Effector memory CD4-positive, alpha-beta T cell (primary cell): ENCODE measurements at places on chromosomes 12 and 14.
A peak's percentile ranks its signal among the peaks of the same experiment; 100 is the strongest.

GRCh38 chr12:31002361-31002725, 71.3 kb upstream of the DDX11 start:
- no peak for DNase-seq

- no peak for DNase-seq
Measured at GRCh38 chr12:86666316-86666715, 410.1 kb upstream of the MGAT4C start.

DNA sequence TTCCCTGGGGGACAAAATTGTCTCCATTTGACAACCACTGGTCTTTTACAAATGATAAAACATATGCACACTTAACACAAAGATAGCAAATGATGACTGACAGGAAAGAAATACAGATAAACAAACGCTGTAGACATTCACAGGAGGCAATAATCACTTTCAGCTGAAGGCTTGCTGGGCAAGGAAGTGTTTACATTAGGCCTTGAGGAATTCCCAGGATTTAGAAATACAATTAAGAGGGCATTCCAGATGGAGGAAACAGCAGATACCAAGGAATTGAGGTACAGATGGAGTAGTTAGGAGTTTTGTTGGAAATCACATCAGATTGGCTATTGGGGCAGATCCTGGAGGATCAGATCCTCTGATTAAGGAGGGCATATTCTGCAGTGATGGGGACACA, 93.9 kb downstream of the DYRK2 start:
- no peak for DNase-seq

GRCh38 chr14:100406505-100407131, 83.5 kb downstream of the SLC25A47 start:
- no peak for DNase-seq

- no peak for DNase-seq
Measured at GRCh38 chr12:89775063-89775985, 66.7 kb upstream of the ATP2B1 start.

- no peak for DNase-seq
Measured at GRCh38 chr14:103545915-103546651, 16.4 kb downstream of the BAG5 start.

- DNase-seq, result no peak
Measured at GRCh38 chr12:80192087-80192486, 92.8 kb downstream of the OTOGL start.

- DNase-seq, result no peak
Measured at GRCh38 chr12:105474672-105475071, 144.2 kb downstream of the C12orf75 start.

- DNase-seq, result no peak
Measured at GRCh38 chr12:7035463-7035862, 17.2 kb upstream of the LPCAT3 start.

- no peak for DNase-seq
Measured at GRCh38 chr14:106877517-106877916, 1351.1 kb downstream of the TMEM121 start.

GRCh38 chr12:29960122-29960521, 176.4 kb upstream of the TMTC1 start:
- no peak for DNase-seq

- no peak for DNase-seq
Measured at GRCh38 chr14:101538878-101539277, 22.4 kb upstream of the DIO3 start.

- DNase-seq, result no peak
Measured at GRCh38 chr12:116169071-116169470, 108.4 kb downstream of the MED13L start.

DNA sequence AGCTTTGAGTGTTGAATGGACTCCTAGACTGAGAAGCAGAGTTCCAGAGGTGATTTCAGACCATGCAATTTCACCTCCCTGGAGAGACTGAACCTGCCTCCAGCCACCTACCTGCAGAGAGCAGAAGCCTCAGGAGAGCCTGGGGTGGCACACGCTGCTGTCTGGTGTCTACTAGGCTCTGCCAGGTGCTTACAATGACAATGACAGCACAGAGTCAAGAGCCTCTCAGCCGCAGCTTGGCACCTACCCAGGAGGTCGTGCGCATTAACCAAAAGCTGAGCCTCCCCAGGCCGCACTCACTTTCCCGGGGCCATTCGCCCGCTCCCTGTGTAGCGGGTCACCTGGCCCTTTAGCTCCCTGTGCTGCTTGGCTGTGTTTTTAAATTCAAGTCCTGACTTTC, 63.2 kb downstream of the TESC start:
- DNase-seq, result no peak

GRCh38 chr14:57575482-57575881, 81.8 kb upstream of the CCDC198 start:
- DNase-seq, result no peak

GRCh38 chr14:68781161-68782021, 11.5 kb downstream of the ZFP36L1 start:
- peak; percentile 53 for DNase-seq

GRCh38 chr12:49946086-49946485, 4.5 kb upstream of the AQP2 start:
- no peak for DNase-seq

GRCh38 chr12:48197549-48197970, 5.5 kb downstream of the OR10AD1 start:
- DNase-seq, result no peak

DNA sequence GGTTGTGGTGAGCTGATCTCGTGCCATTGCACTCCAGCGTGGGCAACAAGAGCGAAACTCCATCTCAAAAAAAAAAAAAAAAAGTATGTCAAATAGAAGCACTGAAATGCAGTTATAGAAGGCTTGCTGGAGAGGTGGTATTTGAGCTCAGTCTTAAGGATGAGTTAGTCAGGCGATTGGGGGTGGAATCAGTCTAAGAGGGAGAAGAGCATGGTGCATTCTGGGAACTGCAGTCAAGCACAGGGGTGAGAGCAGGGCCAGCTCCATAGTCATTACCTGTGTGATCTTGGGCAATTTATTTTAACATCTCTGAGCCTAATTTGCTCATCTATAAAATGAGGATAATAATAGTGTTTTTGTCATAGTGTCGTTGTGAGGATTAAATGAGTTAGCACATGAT, 5.9 kb upstream of the GNB3 start:
- DNase-seq, result no peak

DNA sequence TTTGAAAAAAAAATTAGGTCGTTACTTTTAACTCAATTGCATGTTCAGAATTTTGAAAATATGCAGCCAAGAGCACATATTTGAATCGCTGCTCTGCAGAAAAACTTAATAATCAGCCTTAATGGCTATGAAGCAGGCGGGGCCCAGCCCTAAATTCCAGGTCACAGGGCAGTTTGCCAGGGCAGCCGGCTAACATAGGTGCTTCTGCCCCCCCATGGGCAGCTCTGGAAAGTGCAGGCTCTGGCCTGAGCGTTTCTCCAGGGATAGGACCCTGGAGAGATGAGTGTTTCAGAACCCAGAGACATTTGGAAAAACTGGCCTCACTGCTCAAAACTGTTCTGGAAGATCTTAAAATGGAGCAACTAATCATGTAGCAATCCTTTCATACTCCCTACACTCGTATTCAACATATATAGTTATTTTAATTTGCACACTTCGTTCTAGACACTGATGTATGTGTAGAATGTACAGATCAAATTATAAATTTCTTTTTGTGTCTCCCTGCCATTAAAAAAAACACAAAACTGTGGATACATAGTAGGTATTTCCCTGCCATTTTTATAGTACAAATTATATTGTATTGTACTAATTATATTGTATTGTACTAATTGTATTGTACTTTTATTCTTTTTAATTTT, 26.0 kb upstream of the PTGR2 start:
- peak; percentile 52 for DNase-seq

DNA sequence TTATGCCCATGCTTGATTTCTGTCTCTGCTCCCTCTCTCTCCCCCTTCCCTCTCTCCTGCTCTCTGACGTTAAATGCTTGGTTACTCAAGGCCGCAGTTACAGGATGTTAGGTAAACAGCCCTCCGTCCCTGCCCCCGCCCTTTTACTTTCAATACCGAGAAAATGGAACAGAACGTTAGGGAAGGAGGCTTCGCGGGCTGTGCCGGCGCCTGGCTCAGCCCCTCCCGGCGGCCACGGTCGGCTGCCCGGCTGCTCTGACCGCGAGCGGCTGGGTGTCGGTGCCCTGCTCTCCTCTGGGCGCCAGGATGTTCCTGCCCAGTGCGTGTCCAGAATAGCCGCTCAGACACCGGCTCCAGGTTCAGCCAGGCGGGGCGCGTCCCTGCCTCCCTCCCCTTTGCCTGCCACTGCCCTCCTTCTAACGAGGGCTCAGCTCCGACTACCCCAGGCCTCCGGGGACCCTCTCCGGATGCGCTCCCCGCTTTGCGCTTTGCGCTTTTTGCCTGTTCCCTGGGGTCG, 166.1 kb downstream of the ADCK1 start:
- DNase-seq, result no peak
